ENCODE measurements at places on chromosomes 6 and 20.

- no peak for DNase-seq
Observed at GRCh38 chr6:156840606-156841005, 63.4 kb downstream of the ARID1B start.

- DNase-seq: no peak
Observed at GRCh38 chr20:63626424-63627128, at the start of gene GMEB2. Gene GMEB2, minus strand, starts transcription at chr20:63627101. Its CDS starts 7,704 bp downstream, at chr20:63619397.

DNA sequence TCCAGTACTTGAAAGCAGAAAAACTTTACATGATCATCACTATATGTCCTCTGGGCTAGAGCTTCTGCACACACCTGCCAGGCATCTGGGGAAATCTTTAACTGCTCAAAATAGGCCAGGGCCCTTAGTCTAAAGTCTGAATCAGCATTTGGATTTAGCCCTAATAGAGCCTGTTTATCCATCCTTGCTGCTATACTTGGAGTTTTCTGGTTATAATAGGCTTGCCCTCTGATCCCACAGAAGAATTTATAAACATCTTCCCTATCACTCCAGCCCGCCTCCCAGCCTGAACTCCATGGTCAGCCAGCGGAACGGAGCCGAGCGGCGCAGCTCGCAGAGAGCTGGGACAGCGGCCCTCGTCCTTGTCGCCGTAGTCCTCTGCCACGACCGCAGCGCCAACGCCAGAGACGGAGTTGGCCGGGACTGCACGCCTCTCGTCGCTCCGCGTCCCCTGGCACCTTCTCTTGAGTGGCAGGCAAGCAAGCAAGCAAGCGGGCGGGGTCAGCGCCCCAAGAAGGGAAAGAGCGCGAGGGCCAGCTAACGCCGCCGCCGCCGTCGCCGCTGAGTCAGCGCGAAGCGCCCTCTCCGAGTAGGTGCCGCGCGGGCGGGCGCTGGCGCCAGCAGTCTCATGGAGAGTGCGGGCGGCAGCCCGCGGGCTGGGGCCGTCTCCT lies 25.4 kb upstream of the ASIP start:
- peak; percentile 3 for DNase-seq

GRCh38 chr6:318243-318890 lies 26.1 kb downstream of the DUSP22 start:
- DNase-seq: no peak

- DNase-seq: no peak
Observed at GRCh38 chr20:48667481-48667880, 160.3 kb downstream of the PREX1 start.

DNA sequence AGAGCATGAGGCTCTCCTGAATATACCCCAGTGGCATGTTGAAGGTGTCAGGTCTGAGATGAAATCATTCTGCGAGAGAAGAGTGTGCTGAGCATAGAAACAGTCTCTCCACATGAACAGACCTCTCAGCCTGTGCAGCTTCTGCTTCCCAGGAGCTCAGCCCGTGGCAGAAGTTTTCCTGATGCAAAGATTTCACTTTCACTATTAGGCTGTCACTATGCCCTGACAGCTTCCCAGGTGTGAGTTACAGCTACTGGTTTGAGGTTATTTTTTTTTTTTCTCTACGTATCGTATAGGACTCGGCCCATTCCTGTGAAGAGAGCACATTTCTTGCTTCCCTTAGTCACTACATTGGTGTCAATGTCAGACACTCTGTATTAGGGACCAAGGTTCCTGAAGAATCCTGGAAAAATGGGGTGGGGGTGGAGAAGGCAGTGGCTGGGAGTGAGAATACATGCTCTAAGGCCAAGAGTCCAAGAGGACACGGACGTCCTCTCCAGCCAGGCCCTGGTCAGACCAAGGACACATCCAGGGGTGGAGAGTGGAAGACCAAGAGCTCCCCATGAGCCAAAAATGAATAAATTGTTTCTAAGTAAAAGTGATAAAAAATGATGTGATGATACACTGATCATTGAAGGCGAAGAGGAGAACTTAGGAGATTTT lies 121.2 kb upstream of the AKAP12 start:
- no peak for DNase-seq

DNA sequence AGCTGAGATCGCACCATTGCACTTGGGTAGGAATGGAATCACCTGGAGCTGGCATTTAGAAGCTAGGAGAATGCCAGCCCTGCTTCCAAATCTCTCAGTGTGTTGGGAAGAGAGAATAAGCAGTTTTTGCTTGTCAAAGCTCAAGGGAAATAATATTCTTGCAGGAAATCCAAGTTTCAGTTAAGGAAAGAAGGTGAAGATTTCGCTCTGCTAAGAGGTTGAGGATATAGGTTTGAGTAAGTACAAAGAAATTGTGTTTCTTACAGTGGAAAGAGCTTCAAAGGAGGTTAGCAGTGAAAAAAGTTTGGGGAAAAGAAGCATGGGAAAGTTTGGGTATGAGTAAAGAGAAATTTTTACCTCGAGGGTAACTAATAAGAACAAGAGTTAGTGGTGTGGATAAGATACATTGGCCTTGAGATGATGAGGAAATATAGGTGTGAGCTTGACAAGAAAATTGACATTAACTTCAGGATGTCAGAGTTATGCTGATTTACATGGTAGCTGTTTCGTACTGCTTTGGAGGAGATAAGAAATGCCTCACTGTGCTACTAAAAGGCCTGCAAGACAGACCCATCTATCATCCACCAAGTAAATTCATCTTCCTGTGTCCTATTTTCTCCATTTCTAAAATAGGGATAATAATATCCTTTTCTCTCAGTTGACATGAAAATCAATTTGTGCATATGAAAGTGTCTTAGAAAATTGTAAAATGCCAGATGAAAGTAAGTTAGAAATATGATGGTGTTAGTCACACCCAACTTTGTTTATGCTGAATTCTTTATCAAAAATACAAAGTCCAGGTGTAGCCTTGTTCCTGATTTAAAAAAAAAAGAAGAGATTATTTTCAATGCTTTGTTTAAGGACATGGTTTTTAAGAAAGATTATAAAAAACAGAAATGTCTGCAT lies 12.8 kb upstream of the HINT3 start:
- no peak for DNase-seq

DNA sequence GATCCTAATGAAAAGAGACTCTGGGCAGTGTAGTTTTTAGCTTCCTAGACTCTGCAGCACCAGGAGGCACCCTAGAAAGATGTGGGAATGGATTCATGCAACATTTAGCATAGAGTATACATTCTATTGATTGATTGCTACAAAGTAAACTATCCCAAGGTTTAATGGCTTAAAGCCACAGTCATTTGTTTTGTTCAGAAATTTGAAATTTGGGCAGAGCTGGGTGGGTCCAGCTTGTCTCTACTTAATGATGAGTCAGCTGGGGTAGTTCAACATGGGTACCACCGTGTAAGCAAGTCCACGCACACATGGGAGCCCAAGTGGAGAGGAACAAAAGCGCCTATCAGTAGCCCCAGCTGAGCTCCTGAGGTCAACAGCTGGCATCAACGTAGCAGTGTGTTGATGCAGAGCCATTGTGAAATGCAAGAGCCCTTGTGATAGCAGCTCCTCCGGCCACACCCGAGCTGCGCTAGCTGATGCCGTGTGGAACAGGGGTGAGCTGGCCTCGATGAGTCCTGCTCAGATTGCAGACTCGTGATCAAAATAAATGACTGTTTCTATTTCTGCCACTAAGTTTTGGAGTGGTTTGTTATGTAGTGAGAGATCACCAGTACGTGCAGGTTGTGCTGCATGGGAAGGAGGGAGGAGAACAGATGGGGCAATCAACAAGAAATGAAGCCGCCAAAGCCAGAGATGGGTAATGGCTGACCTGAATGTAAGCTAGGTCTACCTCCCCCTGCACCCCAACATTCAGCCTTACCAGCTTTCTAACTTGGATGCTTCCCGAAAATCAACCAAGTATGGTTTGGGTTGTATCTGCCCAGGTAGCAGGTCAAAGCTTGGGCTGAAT lies 45.7 kb upstream of the TRAF3IP2 start:
- no peak for DNase-seq

- no peak for DNase-seq
Observed at GRCh38 chr6:11429577-11429976, 108.0 kb upstream of the TMEM170B start.

DNA sequence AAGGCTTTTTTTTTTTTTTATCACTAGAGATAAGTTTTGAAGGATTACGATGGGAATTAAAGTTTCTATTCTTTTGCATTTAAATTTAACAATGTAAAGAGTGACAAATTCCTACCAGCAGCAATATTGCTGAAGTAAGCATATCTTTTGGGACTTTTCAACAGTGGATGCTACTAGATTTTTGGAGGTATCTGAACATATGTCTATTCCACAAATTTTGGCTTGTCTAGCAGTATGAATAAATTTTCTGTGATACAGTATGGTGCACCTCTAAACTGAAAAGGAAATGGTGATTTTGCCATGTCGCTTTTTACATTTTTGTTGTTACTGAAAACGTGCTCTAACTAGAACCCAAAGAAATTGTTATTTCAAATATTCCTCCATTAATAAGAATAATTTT lies 368.3 kb upstream of the MANEA start:
- DNase-seq: no peak

DNA sequence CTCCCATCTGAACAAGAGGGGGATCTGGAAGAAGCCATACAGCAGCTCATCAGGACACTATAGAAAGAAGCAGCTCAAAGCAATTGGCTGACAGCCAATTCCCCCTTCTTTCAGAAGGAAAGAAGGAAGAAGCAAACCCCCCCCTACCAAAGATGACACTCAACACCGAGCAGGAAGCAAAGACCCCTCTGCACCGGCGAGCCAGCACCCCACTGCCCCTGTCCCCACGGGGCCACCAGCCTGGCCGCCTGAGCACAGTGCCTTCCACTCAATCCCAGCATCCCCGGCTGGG lies 1.2 kb downstream of the REM1 start:
- no peak for DNase-seq

- no peak for DNase-seq
Observed at GRCh38 chr20:57612436-57612835, 7.8 kb downstream of the ZBP1 start.

DNA sequence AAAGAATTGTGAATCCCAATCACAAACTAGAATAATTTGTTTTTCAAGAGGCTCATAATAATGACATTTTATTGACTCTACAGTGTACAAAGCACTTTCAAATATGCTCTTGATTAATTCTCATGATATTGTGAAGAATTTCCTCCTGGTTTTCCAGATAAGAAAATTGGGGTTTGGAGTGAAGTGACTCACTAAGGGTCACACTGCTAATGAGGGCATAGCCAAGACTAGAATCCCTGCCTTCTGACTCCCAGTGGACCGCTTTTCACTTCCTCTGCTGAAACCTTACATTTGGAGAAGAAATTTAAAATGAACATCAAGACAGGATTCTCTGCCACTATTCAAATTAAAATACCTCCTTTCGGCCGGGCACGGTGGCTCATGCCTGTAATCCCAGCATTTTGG lies 38.3 kb upstream of the LTV1 start:
- DNase-seq: no peak

- no peak for DNase-seq
Observed at GRCh38 chr6:69289689-69290495, 506.9 kb downstream of the LMBRD1 start.

DNA sequence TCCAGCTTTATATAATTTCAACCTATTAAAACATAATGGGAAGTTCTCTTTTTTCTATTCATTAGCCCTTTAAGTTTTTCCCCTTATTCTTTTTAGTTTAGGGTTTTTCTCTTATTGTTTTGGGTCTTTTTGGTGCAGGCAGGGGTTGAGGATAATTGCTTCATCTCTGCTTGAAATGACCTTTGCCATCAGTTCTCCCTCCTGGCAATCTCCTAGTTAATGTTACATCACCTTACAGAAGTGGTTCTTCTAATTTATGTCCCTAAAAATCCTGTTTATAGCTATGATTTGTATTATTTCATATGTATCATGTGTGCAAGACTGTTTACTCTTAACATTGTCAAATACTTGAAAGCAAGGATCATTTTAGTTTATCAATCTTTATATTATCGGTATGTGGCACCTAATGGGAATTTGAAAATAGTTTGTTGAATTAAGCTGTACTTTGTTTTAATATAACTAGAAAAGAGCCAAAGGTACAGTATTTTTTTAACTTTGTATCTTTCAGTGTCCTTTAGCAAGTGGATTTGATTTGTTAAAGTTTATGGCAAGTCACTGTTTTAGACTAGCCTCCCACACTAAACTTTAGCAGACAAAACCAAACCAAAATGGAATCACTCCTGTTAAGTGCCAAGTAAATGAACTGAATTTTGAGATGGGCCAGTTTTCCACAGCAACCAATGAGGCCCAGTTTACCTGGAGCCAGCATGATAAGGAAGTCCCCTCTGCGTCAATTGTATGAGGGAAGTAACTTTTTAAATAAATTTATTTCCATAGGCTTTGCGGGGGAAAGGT lies 26.6 kb upstream of the RUNX2 start:
- DNase-seq: no peak

- no peak for DNase-seq
Observed at GRCh38 chr6:44701637-44702101, 314.2 kb downstream of the CDC5L start.

GRCh38 chr20:49278818-49279676 lies 1.2 kb upstream of the ZNFX1 start:
- DNase-seq: no peak

DNA sequence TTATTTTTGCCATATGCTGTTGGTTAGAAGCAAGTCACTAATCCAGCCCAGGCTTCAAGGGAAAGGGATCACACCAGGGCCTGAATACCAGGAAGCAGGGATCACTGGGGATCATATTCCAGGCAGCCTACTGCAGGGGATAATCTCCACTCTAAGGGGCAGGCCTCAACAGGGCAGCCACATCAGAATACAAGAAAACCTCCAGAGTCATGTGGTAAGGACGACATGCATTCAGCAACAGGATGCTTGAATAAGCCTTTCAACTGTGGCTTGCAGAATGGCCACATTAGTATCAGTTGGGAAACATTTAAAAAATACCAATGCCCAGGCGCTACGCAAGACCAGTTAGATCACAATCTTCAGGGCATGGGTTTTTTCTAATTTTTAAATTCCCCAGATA lies 109.1 kb downstream of the LY86 start:
- no peak for DNase-seq

- DNase-seq: no peak
Observed at GRCh38 chr6:132484680-132485018, 28.3 kb downstream of the STX7 start.

DNA sequence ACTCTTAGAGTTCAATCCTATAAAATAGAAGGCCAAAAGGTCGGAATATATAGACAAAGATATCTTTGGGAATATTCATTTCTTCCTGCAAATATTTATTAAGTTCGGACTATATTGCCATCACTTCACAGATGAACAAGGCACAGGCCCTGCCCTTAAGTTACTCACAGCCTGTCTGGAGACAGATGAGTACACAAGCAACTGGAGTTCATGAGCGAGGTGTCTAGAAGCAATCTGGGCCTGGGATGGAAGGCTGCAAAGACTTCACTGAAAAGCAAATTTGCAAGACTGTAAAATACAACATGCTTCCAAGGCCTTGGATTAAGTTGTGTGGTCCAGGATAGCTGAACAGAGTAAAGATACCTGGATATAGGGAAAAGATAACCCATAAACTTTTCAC lies 56.7 kb upstream of the CEP85L start:
- no peak for DNase-seq

GRCh38 chr6:3376893-3377535 lies 79.8 kb downstream of the SLC22A23 start:
- DNase-seq: no peak

GRCh38 chr6:139990856-139991465 lies 616.5 kb upstream of the CITED2 start:
- DNase-seq: no peak

GRCh38 chr6:14824484-14825275 lies 421.2 kb upstream of the JARID2 start:
- no peak for DNase-seq
